ENCODE measurements at places on chromosomes 6 and 20.

- DNase-seq, result no peak
These were observed 15.8 kb upstream of the PLCB1 start for GRCh38 chr20:8116067-8116811.

DNA sequence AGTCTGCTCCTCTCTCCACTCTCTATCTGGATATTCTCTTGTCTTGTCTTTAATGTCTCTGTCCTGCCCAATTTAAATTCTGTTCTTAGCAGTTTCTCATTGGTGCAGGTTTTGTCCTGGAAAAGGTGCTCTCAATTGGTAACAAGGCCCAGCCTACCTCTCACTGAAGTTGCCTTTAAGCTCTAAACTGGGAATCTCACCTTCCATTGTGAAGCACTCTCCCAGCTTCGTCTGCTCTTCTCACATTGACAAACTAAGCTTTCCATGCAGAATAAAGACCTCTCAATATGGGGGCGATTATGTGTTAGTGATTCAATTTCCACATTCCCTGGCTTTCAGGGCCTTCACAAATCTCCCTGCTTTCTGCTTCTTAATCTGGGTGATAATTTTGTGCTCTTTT is 1712.2 kb downstream of the GRIK2 start:
- DNase-seq, result no peak

- no peak for DNase-seq
These were observed 502.0 kb downstream of the BMP2 start for GRCh38 chr20:7269452-7269851.

DNA sequence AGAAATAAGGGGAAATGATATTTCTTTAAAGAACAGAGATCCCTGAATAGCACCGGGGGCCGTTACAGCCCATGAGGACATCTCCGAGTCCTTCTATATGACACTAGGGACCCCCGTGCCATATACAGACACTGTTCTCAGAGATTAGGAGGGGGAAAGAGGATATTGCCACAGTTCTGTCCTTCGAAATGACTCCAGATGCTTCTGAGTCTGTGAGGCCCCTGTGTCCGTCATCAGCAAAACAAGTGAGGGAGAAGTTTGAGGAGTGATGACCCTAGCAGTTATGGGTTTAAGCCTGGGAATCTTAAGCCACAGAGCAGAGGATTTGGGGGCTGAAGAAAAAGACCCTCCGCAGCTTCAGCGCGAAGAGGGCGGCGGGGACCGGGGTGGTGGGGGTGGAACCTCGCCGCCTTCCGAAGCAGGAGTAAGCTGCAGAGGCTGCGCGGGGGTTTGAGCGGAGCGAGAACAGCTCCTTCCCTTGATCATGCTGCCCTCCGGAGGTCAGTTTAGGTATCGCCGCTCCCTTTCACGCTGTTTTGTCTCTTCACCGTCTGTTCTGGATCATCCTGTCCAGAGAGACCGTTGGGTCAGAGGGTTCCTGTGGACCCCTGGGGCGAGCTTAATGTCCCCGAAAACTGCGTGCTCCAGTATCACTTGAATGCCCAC is 23.6 kb downstream of the VPS52 start:
- peak; percentile 89 for DNase-seq

DNA sequence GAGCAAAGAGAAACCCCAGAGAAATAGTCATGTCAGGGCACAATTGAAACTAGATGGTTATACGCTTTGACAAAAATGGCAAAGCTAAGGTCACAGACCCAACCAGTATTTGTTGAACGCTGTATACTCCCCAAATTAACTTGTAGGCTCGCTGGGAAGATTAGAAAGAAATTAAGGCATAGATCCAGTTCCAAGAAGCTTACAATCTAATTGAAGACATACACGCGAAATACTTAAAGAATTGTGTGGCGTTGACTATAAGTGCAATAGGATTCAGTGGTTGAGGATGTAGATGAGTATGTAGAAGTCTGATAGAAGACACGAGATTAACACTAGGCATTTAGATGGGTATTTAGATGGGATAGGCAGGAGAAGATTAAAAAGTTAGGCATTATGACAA is 525 bp downstream of the FAM229B start:
- DNase-seq, result no peak

GRCh38 chr20:50335866-50336265 is 145.2 kb downstream of the CEBPB start:
- DNase-seq, result no peak

- no peak for DNase-seq
These were observed 3.3 kb downstream of the ARHGAP40 start for GRCh38 chr20:38604873-38605303.

GRCh38 chr6:7765575-7766325 is 39.9 kb downstream of the BMP6 start:
- DNase-seq, result no peak

GRCh38 chr6:107080036-107080435 is 35.3 kb downstream of the BEND3 start:
- DNase-seq, result no peak

DNA sequence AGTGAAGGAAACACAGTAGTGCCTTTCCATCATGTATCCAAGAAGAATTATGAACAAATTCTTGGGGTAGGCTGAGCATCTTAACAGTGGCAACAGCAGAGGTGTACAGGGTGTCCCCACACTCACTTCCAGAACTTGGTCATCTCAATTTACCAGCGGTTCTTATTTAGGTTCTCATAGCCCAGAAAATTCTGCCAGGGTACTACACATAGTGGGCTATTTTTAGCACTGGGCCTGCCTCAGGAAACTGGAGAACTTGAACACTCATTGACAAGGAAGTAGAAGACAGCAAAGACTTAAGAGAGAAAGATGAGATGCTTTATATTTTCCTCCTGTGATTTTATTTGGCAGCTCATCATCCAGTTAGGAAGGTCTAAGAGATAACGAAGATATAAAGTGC is 71.8 kb upstream of the PHIP start:
- no peak for DNase-seq

- DNase-seq, result no peak
These were observed 341.1 kb upstream of the ZFP64 start for GRCh38 chr20:52532674-52533073.

- peak; percentile 45 for DNase-seq
These were observed 66.7 kb upstream of the TIAM2 start for GRCh38 chr6:154928325-154928922.

- DNase-seq, result no peak
These were observed 1097.8 kb downstream of the KIF16B start for GRCh38 chr20:15475483-15475882.

GRCh38 chr20:9955646-9956045 is 79.1 kb upstream of the ANKEF1 start:
- no peak for DNase-seq

DNA sequence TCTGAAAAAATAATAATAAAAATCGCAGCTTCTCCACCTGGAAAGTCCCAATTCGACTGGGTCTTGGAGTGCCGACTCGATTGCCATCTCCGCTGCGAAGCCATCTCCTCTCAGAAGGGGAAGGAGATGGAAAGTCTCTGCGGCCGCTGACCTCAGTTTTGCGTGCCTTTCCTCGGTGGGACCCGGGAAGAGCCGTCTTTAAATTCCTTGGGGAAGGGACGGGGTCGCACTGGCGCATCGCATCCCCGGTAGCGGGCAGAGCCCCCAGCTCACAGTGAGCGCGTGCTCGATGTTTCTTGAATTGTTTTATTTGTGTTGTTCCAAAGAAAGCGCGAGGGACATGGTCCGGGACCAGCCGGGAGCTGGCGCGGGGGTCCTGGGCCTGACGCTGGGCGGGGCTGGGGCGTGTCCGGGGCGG is 270 bp upstream of the TIAM2 start:
- DNase-seq, result no peak

DNA sequence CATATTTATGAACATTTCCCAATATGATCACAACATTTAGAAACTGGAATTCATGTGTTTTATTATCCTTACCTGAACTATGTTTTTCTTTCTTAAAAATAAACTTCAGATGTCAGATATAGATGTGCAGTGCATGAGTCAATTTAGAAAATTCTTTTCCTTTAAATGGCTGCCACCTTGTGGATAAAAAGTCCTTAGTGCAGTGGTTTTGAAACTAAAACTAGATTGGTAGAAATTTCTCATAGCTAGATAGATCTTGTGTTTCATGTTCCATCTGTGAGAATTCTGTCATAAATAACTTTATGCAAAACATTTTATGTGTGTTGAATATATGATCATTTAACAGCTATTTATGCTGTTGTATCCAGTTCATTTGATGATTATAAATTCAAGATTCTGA is 134.9 kb downstream of the KLHL32 start:
- no peak for DNase-seq

DNA sequence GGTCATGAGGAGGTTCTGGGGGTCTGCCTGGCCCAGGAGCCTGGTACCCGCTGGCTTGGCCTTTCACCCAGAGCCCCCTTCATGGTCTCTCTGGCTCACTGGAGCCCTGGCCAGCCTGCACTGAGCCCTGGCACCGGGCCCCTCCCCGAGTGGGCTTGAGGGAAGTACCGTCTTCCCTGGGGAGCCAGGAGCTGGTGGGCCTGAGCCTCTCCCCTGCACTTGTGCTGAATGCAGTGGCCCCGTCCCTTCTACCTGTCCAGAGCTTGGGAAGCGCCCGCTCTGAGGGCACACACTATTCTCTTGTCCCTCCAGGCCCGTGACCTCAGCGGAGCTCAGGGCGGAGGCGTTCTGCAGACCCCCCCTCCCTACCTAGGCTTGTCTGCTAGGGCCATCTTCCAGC is 62.2 kb downstream of the TCP11 start:
- DNase-seq, result no peak

DNA sequence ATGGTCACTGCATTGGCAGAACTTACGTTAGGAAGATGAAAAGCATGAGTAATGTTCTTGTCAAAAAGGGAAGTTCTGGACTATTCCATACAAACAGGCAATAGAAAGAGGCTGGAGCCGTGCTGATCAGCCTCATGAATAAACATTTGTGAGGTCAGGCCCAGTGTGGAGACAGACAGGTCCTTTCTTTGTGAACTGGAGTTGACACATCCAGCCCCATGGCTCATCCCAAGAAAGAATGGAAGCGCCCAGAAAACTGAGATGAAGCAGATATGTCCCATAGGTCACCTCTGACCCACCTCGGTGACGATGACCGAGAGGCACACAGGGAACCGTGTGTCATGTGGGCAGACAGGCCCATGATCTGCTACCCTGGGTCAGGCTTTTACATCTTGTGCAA is 276.0 kb upstream of the SGK1 start:
- no peak for DNase-seq

GRCh38 chr6:153086225-153086990 is 44.7 kb downstream of the RGS17 start:
- DNase-seq, result no peak

DNA sequence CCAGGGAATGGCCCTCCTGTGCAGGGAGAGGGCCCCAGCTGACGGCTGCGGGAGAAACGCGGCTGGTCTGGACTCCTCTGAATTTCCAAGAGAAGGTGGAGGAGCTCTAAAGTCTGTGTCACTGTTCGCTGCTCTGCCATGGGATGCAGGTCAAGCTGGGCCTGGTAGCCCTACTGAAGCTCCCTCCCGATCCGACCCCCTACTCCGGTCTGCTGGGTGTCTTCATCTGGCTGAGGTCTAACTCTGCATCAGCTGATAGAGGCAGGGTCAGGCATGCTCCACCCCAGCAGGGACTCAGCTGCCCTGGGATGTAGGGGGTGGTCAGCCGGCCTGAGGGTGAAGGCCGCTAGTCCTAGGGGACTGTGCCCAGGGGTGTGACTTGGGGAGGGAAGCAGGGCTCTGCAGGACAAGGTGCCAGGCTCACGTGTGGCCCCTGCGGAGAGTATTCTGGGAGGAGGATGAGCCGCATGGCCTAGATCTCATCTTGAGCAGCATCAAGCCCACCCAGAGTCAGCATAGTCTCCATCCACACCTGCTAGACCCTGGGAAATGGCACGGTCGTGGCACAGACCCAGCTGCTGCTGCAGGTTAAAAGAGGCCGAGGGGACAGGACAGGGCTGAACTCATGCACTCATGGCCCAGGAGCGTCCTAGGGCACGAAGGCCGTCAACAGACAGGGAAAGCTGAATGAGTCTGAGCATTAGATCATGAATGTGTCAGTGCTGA is 1.4 kb downstream of the CST3 start:
- DNase-seq, result no peak

DNA sequence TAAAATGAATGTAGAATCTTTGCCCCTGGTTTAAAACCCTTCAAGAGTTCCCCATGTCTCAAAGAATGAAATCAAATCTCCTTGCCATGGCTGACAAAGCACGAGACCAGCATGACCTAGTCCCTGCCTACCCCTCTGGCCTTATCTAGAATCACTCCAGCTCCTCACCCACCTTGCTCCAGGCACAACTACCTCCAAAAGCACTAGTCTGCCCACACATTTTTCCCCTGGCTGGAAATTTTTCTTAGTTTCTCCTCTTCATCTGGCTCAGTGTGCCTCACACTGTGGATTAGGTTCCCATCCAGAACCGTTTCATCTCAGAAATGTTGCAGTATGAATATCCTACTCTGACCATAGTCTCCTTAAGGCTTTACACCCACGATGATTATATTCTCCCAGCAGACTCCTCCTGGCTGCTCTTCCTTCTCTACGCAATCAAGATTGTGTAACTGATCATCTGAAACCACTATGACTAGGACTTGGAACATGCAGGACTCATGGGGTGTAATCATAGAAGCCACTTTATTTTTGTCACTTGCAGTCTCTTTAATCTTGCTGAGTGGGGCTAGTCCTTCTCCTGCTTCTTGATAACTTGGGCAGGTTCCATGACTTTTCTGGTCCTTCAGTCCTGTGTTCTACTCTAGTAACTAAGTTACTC is 7.8 kb upstream of the MRS2 start:
- DNase-seq, result no peak

DNA sequence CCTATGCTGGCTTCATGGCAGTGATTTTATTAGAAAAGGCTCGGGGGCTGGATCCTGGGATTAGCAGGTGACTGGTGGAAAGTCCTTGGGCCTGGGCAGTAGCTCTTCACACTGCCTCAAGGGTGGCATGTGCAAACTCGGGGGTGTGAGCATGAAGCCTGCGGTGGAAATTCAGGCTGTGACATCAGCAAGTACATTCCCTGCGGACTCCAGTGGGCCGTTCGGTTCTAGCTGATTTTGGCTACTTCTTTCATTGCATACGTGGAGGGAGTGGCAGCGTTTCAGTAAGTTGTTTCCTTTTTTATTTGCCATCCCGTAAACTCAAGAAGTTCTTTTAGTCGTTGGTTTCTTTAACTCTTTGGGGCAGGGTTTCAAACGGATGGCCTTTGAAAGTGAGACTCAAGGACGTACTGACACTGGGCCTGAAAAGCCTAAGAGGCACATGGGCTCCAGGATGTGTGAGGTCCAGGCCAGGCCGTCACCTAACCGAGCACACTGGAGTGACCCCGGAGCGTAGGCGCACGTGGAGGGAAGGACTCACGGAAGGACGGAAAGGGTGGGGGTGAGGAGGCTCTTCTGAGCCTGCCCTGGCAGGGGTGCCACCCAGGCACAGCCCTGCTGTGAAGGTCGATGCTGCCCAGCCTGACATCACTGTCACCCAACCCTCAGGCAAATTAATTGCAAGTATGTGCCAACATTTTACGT is 104.0 kb upstream of the FRMD1 start:
- no peak for DNase-seq

DNA sequence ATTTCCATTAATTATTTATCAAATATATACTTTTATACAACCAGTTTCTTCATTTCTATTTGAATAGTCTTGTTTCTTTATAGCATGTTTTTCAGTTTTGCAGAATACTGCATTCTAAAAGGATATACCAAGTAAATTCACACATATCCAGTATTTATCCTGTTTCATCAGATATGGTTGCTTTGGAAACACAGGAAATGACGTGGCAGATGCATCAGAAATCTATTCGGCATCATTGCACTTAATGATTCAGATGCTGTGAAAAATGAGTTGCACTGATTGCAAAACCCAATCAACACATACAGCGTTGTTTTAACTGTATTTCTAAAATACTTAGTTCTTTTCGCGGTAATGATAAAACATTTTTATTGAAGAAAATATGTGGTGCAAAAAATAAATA is 594.9 kb downstream of the CDH26 start:
- no peak for DNase-seq

- DNase-seq, result no peak
These were observed 47.5 kb upstream of the KCNK16 start for GRCh38 chr6:39369987-39370386.
